ENCODE measurements at places on chromosomes 2 and 18. TPM values are rescaled to one million over a fixed set of nuclear protein-coding genes. Genes with fewer than 3 reads are reported as not detected.

DNA sequence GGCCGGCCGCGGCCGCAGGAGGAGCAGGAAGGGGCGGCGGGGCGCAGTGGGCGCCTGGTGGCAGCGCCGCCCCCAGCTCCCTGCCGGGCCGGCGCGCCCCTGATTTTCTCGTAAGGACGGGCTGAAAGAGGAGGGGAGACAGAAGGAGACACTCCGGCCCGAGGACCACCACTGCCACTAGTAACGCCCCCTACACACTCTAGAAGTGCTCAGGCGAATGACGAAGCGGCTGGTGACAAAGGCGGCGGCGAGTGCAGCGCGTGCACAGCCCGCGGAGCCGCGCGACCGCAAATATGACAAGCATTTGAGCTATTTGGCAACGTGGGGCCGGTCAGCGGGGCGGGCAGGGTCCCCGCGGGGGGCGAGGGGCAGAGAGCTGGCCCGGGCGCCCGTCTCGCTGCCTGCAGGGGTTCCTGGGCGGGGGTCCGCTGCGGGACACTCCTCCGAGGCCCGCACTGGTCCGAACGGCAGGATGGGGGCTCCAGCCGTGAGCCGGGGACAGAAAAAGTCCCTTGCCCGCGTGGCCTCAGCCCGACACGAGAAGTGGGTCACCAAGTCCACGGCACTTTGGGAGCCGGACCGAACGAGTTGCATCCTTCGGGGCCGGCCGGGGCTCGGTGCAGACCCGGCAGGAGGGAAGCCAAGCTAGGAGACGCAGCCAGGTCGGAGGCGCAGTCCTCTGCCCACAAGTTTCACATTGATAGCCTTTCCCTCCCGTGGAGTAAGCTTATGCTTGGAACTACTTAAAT lies 524 bp upstream of the SERTAD2 start:
- DNase-seq: no peak

The TP53I3 gene
- total RNA-seq: 28.6 TPM

The MAP3K19 gene
- not detected for total RNA-seq

The PLCL1 gene
- 17.8 TPM for total RNA-seq

The MAP2 gene
- total RNA-seq: 13.5 TPM

All from urinary bladder (tissue), 4 donors.